ENCODE measurements at places on chromosomes 12 and 14. TPM values are rescaled to one million over a fixed set of nuclear protein-coding genes. Genes with fewer than 3 reads are reported as not detected.

DNA sequence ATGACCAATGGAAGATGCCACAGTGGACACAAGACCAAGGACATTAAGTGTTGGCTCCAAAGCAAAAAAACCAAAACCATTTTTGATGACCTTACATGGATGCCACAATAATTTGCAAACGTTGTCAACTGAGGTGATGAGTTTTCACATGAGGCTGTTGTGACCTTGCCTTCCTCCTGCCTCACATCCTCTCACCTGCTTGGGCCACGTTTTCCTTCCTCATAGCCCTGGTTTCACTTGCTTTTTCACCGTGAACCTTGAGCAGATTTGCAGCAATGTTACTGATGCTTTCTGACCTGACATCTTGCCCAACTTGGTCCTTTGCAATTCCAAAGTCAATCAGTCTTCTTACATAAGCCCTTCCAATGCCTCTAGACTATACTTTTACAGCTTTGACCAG lies 3.7 kb downstream of the KRT6B start:
- no peak overlapping the region for H3K4me3 ChIP-seq
- no peak for DNase-seq
- H3K36me3 ChIP-seq: no peaks in the 10 kb centered on the region
- H3K4me1 ChIP-seq: no peaks in the 10 kb centered on the region
- H3K27me3 ChIP-seq: peaks cover 7% of the 10 kb centered on the region

GRCh38 chr12:48032597-48032996 lies 28.3 kb upstream of the COL2A1 start:
- DNase-seq: peak; percentile 14
- H3K36me3 ChIP-seq: no peaks in the 10 kb centered on the region
- no peaks in the 10 kb centered on the region for H3K27me3 ChIP-seq
- no peak overlapping the region for H3K27ac ChIP-seq
- peaks cover 42% of the 10 kb centered on the region for H3K4me1 ChIP-seq

- H3K27ac ChIP-seq: no peak overlapping the region
- H3K27me3 ChIP-seq: no peaks in the 10 kb centered on the region
- H3K36me3 ChIP-seq: no peaks in the 10 kb centered on the region
- no peak overlapping the region for H3K4me3 ChIP-seq
These were observed 92.7 kb upstream of the PRMT8 start for GRCh38 chr12:3398196-3398789.

EDDM3A gene
- not detected for total RNA-seq

DNA sequence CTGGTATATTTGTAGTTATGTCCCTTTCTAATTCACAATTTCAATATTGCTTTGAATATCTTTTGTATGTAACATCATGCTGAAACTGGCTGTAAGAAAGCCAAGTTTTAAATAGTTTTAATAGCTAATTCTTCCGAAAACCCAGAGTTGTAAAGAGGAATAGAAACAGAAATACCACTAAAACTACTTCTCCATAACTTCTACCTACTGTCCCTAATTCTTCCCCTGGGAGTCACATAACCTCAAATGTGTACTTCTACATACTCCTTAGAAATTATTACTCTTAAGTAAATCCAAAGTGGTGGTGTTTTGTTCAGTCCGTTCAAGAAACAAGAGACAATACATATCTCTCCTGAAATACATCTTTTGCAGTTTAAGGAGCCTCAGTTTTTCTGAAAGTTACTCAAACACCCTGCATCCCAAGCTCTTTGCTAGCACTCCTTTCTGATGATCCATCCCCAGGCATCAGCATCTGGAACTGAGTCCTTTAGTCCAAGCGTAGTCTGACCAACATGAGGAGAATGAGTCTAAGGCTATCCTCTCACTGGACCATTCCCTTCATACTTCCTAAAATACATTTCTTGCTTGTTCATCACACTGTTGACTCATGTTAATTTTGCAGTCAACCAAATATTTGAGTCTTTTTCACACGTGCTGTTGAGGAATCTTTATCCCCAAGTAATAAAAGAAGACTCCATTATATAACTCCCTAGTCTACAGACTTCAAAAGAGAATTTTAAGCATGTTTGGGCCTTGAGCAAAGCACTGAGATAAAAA lies 214.3 kb upstream of the NUDT4 start:
- H3K4me3 ChIP-seq: no peak overlapping the region
- no peaks in the 10 kb centered on the region for H3K27me3 ChIP-seq
- no peak overlapping the region for H3K27ac ChIP-seq
- no peak for DNase-seq
- H3K36me3 ChIP-seq: no peaks in the 10 kb centered on the region
- H3K4me1 ChIP-seq: peaks cover 13% of the 10 kb centered on the region

DNA sequence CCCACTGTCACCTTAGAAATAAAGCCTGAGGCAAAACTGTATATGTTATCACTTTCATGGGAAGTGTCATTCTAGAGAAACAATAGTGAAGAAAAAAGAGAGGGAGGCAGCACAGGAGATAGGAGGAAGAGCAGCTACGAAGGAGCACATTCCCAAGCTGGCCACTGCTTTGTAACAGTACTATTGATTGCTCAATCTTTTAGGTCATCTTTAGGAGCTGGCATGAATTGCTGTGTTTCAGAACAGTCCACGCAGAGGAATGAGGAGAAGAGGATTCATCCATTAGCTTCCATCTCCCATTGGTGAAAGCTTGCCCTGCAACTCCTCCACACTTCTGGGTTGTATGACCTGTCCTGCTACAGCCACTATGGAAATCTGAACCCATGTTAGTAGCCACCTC lies 372.5 kb upstream of the DDHD1 start:
- H3K4me1 ChIP-seq: no peaks in the 10 kb centered on the region
- H3K4me3 ChIP-seq: no peak overlapping the region
- H3K27ac ChIP-seq: no peak overlapping the region
- DNase-seq: no peak

SLC39A2 gene
- not detected for total RNA-seq

GRCh38 chr14:100620255-100621100 lies 33.3 kb upstream of the BEGAIN start:
- DNase-seq: peak; percentile 18
- H3K27ac ChIP-seq: no peak overlapping the region
- no peak overlapping the region for H3K4me3 ChIP-seq
- no peaks in the 10 kb centered on the region for H3K36me3 ChIP-seq
- H3K27me3 ChIP-seq: no peaks in the 10 kb centered on the region

C12orf54 gene
- total RNA-seq: not detected

TSPAN8 gene
- total RNA-seq: not detected

TAS2R43 gene
- total RNA-seq: 0.53 TPM

DNA sequence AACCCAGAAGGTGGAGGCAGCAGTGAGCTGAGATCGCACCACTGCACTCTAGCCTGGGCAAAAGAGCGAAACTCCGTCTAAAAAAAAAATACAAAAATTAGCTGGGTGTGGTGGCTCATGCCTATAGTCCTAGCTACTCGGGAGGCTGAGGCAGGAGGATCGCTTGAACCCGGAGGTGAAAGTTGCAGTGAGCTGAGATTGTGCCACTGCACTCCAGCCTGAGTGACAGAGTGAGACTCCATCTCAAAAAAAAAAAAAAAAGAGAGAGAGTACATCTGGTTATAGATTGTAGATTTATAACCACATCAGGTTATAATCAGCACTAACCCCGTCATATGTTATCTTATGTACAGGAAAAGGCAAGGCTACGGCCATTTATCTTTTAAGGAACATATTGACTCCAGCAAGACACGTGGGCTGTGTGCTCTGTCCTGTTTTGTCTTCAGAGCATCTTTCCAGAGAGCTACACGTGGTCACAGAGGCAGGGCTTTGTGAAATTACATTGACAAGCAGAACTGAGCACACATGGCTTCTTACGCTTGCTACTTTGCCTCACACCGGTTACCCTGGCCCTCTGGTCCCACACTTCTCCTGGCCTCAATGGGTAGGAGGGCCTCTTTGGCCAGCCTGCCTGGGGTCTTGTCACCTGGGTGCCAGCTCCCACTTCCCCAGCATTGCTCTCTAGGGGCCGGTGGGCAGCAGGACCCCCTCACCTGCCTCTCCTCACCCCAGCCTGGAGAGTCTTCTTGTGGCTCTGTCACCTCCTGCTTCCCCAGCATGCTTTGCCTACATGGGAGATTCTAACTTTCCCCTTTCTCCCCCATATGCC lies 6.8 kb upstream of the DYNC1H1 start:
- no peak overlapping the region for H3K4me3 ChIP-seq
- no peaks in the 10 kb centered on the region for H3K27me3 ChIP-seq
- H3K36me3 ChIP-seq: no peaks in the 10 kb centered on the region
- no peaks in the 10 kb centered on the region for H3K4me1 ChIP-seq
- DNase-seq: no peak
- H3K27ac ChIP-seq: no peak overlapping the region

PPFIA2 gene
- 53.5 TPM for total RNA-seq

LRTM2 gene
- not detected for total RNA-seq

DNA sequence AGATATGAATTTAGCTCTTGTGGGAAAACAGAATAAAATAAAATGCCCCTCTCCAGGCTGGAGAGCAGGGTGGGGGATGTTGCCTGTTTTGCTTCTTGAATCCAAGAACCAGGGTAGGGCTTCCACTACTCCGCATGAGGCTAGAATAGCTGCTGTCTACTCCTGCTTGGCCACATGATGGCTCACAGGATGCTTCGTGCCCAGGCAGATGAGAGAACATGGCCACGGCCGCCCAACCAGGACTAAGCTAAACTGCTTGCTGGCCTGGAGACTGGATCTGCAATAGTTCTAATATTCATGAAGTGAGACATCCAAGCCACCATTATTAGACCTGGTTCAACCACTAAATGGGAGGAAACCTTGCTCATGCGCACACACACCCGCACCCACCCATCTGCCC lies 122.2 kb upstream of the METAP2 start:
- H3K36me3 ChIP-seq: no peaks in the 10 kb centered on the region
- no peak overlapping the region for H3K27ac ChIP-seq
- no peak overlapping the region for H3K4me3 ChIP-seq
- no peaks in the 10 kb centered on the region for H3K27me3 ChIP-seq
- DNase-seq: peak; percentile 26

GRCh38 chr14:99517643-99518381 lies 36.6 kb downstream of the CCNK start:
- H3K27me3 ChIP-seq: no peaks in the 10 kb centered on the region
- no peak for DNase-seq
- H3K27ac ChIP-seq: no peak overlapping the region
- H3K4me1 ChIP-seq: peaks cover 4% of the 10 kb centered on the region
- H3K36me3 ChIP-seq: peaks cover 8% of the 10 kb centered on the region
- H3K4me3 ChIP-seq: no peak overlapping the region

DNA sequence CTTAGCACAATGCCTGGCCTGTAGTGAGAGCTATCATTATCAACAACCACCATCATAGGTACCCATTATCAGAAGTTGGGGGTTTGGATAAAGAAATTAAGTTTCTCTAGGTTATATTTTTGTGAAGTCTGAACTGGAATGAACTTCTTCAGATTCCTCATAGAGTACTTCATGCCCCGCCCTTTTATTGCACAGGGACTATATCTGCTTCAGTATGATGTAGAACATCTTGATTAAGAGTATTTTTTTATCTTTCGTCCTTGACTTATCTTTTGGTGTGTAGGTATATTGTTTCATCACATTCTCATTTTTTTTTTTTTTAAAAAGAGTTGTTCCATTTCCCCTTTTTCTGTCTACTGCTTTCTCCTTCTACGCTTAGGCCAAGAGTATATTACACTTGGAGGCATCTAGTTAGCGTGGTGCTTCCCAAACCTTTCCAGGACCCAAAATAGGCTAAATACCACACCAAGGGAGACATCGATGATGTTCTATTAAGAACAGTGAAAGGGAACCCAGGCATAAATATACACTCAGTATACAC lies 467.5 kb downstream of the ZFP36L1 start:
- no peak overlapping the region for H3K4me3 ChIP-seq
- H3K27ac ChIP-seq: no peak overlapping the region
- H3K36me3 ChIP-seq: no peaks in the 10 kb centered on the region

OXA1L gene
- 160 TPM for total RNA-seq

DNA sequence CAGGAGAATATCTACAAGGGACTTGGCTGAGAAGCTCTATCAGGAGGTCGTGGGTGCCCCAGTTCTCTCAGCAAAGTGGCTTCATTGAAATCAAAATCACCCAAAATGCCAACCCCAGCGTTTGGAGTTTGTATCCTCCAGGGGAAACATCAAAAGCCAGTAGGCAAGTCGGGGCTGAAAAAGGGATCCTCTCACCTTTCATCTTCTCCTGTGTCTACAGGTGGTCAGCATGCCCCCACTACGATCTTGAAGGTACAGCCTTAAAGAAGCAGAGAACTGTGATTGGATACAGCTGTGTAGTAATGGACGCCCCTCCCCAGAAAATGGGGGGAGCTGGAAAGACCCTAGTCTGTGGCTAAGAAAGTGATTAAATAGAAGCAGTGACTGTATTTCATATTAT lies 22.2 kb downstream of the HRK start:
- no peaks in the 10 kb centered on the region for H3K4me1 ChIP-seq
- no peak overlapping the region for H3K4me3 ChIP-seq
- no peaks in the 10 kb centered on the region for H3K36me3 ChIP-seq

DNA sequence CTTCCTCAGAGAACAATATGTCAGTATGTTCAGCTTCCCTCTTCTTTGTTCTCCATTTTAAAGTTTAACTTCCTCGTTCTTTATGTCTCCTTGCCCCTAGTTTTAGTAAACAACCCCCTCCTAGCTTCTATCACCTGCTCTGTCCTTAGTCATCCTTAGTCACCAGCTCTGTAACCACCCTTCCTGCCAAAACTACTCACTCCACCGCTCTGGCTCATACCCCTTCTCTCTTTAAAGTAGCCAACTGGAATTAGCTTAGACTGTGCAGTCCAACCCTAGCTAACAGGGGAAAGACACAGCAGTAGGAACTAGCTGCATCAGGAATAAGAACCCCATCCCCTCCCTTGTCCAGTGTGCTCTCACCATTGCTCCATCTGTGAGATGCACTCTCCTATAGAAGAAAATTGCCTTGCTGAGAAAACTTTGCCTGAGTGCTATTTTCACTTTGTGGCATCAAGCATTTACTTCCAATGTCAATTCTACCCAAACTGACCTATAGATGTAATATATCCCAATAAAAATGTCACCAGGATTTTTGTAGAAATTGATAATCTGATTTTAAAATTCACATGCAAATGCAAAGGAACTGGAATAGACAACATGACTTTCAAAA lies 603.2 kb downstream of the C12orf50 start:
- H3K4me3 ChIP-seq: no peak overlapping the region
- no peak overlapping the region for H3K27ac ChIP-seq
- H3K27me3 ChIP-seq: no peaks in the 10 kb centered on the region
- H3K4me1 ChIP-seq: no peaks in the 10 kb centered on the region
- no peak for DNase-seq
